ENCODE measurements at places on chromosomes 7 and 10.

DNA sequence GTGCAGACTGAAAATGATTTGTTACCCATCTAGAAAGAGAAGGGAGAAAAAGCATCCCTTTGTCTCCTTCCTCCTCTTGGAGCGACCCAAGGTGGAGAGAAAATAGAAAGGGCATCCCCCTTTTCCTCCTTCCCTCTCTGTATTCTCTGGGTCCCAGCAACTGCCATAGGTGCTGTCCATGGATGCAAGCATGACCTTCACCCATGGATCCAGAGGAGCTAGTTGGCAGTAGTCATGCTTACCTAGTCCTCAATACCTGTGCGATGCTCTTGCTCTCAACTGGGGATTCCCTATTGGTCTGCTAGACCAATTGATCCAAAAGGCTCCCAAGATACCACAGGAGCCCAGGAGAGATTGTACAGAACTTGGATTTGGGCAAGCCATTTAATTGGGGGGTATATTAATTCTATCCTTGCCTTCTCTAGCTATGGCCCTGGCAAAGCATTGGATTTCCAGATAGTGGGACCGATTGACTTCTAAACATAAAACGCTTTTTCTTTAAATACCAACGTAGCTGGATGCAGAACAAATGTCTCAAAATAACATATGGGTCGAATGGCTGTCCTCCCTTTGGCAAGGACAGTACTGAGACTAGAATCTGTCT lies 547.8 kb upstream of the IGFBP3 start:
- H3K4me1 ChIP-seq, result no peaks in the 10 kb centered on the region
- H3K4me3 ChIP-seq, result no peak overlapping the region
- no peaks in the 10 kb centered on the region for H3K27me3 ChIP-seq
- no peaks in the 10 kb centered on the region for H3K36me3 ChIP-seq

GRCh38 chr10:126634911-126635310 lies 35.6 kb downstream of the C10orf90 start:
- H3K4me3 ChIP-seq, result no peak overlapping the region
- no peaks in the 10 kb centered on the region for H3K36me3 ChIP-seq
- no peaks in the 10 kb centered on the region for H3K4me1 ChIP-seq
- H3K27me3 ChIP-seq, result no peaks in the 10 kb centered on the region
- DNase-seq, result no peak
- no peak overlapping the region for H3K27ac ChIP-seq

DNA sequence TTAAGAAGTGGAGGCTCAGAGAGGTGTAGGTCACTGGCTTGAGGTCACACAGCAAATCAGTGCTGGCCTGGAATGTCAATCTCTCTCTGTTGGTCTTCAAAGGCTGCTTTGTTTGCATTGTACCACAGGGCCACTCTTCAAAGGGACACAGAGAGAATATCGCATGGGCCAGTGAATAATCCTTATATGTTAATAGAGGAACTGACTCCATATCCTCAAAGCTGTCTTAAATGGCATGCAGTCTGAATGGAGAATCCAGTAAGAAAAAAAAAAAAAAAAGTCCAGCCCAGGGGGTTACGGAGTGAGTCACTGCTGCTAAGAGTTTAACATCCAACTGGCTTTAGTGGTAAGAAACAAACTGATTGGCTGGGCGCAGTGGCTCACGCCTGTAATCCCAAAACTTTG lies 54.1 kb downstream of the NRAP start:
- H3K4me3 ChIP-seq, result no peak overlapping the region
- peaks cover 43% of the 10 kb centered on the region for H3K4me1 ChIP-seq
- peak overlapping the region; percentile 77 for H3K27ac ChIP-seq
- H3K27me3 ChIP-seq, result no peaks in the 10 kb centered on the region
- DNase-seq, result no peak

- H3K27ac ChIP-seq, result no peak overlapping the region
- H3K36me3 ChIP-seq, result no peaks in the 10 kb centered on the region
- H3K4me1 ChIP-seq, result peaks cover 3% of the 10 kb centered on the region
- DNase-seq, result no peak
Observed at GRCh38 chr7:86969865-86970264, 89.6 kb downstream of the ELAPOR2 start.

- H3K4me1 ChIP-seq, result peaks cover 42% of the 10 kb centered on the region
- DNase-seq, result no peak
- H3K36me3 ChIP-seq, result no peaks in the 10 kb centered on the region
- H3K27ac ChIP-seq, result peak overlapping the region; percentile 96
- no peaks in the 10 kb centered on the region for H3K27me3 ChIP-seq
- H3K4me3 ChIP-seq, result peak overlapping the region; percentile 99
Observed at GRCh38 chr10:6145166-6145987, 56.5 kb downstream of the RBM17 start.

DNA sequence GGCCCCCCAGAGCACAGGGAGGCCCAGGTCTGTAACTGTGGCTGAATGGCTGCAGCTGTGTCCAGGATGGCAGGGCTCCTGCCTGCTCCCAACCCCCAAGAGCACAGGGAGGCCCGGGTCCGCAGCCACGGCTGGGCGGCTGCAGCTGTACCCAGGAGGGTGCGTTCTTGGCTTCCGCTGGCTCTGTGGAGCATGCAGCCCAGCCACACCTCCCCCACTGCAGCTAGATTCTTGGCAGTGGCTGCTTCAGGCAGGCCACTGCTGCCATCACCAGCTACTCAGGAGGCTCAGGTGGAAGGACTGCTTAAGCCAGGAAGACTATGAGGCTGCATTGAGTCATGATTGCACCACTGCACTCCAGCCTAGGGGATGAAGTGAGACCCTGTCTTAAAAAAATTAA lies 27.9 kb downstream of the C7orf25 start:
- H3K4me1 ChIP-seq, result peaks cover 9% of the 10 kb centered on the region
- DNase-seq, result no peak
- H3K27ac ChIP-seq, result no peak overlapping the region
- no peaks in the 10 kb centered on the region for H3K36me3 ChIP-seq
- no peaks in the 10 kb centered on the region for H3K27me3 ChIP-seq

- H3K4me1 ChIP-seq, result peaks cover 29% of the 10 kb centered on the region
- no peak for DNase-seq
- no peak overlapping the region for H3K27ac ChIP-seq
- H3K36me3 ChIP-seq, result no peaks in the 10 kb centered on the region
- peak overlapping the region; percentile 89 for H3K4me3 ChIP-seq
Observed at GRCh38 chr7:24576171-24577025, 3.1 kb downstream of the PALS2 start.

DNA sequence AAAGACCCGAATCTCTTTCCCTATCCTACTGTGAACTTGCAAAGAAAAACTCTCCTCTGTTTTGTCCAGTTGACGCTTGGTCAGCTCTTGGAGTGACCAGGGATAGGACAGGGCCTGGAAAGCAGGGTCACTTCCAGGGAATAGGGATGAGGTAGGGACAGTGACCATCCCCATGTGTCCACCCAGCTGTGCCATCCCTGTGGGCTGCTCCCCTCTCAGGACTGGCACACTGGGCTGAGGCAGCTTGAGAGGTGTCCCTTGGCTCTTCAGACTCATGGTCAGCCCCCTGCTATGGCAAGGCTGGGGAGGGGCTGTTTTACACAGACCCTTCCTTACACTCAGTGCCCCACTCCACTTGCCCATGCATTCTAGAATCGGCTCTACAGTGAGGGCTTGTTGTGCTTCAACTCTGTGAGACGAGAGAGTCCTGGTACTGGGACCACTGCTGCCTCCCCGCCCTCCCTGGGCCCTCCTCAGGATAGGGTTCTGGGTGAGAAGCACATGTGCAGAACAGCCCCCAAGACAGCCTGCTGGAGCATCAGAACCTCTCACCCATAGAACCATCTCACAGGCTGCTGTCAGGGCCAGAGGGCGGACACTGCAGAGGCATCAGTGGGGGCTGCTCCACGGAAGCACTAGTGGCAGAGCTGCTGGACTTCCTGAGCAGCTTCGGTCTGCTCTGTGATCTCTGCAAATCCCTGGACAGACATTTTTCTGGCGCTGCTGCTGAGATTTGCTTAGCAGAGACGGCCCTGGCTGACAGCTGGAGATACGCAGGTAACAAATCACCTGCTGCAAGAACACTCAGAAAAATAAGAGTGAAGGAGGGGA lies 202.8 kb upstream of the CXCL12 start:
- H3K36me3 ChIP-seq, result no peaks in the 10 kb centered on the region
- no peak overlapping the region for H3K27ac ChIP-seq
- no peak for DNase-seq
- H3K4me3 ChIP-seq, result no peak overlapping the region

- no peaks in the 10 kb centered on the region for H3K4me1 ChIP-seq
- no peak for DNase-seq
- H3K27ac ChIP-seq, result no peak overlapping the region
- H3K27me3 ChIP-seq, result no peaks in the 10 kb centered on the region
- H3K36me3 ChIP-seq, result no peaks in the 10 kb centered on the region
Observed at GRCh38 chr7:103680161-103681144, 234.4 kb upstream of the SLC26A5 start.

DNA sequence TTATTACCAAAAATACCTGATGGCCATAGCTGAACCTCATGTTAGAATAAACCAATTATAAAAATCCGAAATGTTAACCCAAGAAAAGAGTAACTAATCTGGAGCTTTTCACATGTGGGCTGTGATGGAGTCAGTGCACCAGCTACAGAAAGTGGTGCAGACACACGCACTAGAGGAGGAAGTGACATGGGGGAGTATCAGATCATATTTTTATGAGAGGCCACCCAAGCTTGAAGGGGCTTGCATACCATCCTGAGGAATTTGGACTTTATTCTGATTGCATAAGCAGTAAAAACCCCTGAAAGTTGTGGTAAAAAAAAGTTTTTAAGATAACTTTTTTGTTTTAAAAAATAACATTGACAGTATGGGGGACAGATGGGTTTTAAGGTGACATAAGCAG lies 1148.5 kb upstream of the CELF2 start:
- H3K27me3 ChIP-seq, result no peaks in the 10 kb centered on the region
- DNase-seq, result no peak
- H3K36me3 ChIP-seq, result no peaks in the 10 kb centered on the region
- no peaks in the 10 kb centered on the region for H3K4me1 ChIP-seq
- H3K4me3 ChIP-seq, result no peak overlapping the region
- H3K27ac ChIP-seq, result no peak overlapping the region

DNA sequence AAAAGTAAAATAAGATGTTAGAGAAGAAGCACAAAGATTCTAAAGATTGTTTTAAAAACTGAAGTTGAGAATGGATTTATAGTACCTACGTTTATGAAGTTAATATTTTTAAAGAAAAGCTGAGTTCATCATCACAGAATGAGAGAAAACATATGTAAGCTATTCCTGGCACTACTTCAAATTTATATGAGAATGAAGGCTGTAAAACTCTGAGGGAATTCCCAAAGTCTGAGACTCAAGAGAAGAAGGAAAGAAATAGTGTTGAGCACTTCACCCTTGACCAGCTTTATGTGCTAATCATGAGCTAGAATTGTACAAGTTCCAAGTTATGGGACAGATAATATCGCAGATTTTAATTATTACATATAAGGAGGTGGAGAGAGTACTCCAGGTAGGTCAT lies 323.7 kb upstream of the GNAI1 start:
- no peaks in the 10 kb centered on the region for H3K4me1 ChIP-seq
- H3K27ac ChIP-seq, result no peak overlapping the region
- H3K36me3 ChIP-seq, result no peaks in the 10 kb centered on the region
- H3K4me3 ChIP-seq, result no peak overlapping the region
- no peak for DNase-seq

- H3K4me3 ChIP-seq, result no peak overlapping the region
- no peak for DNase-seq
- H3K36me3 ChIP-seq, result no peaks in the 10 kb centered on the region
- H3K4me1 ChIP-seq, result peaks cover 3% of the 10 kb centered on the region
Observed at GRCh38 chr7:66202441-66202840, 2.7 kb upstream of the TPST1 start.

DNA sequence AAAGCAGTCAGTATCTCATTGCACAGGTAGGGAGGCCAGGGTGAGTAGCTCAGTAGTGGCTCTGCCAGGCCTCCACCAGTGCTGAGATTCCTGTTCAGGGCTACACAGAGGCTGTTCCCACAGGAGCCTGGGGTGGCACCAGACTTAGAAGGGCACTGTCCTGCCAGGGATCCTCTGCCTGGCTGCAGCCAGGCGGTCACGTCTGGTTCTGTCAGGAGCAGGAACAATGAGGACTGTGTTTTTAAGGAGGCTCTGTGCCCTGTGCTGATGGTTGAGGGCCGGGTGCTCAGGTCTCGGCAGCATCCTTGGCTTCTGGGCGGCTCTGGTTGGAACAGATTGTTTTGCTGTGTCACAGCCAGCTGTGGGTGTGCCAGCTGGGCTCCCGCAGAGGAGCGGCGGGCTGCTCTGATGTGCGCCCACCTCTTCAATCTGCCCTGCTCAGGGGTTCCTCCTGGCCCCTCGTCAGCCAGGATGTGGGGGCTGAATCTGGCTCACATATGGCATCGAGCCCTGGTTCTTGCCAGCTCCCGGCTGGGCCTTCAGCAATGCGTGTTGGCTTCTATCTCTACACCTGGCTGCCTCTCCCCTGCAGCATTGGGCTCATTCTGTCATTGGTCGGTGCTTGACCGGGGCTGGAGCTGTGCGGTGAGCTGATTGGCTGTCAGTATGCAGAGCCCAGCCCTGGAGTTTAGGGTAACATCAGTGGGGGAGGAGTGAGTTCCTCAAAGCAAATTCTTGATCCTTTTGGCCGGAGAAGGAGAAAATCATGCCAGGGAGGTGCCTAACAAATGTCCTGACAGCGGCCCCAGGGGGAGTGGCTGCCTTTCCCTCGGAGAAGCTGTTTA lies 41.2 kb downstream of the TACR2 start:
- no peaks in the 10 kb centered on the region for H3K27me3 ChIP-seq
- H3K36me3 ChIP-seq, result peaks cover 69% of the 10 kb centered on the region
- H3K4me1 ChIP-seq, result peaks cover 50% of the 10 kb centered on the region
- peak; percentile 43 for DNase-seq

DNA sequence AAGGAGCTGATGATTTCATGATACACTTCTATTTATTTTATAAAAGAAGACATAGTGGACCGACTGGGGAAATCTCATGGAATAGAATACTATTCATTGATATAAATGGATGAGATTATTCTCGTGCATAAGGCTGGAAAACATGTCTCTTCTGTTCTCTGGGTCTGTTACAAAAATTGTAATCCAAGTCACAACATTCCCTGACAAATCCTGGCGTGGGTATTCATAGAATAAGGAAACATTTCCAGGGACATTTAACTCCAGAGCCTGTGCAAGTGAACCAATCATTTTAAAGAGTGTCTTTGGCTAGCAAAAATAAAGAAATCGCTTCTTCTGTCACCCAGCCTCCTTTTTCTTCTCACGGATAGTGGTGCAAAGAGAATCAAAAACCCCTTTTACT lies 1148.5 kb upstream of the AUTS2 start:
- H3K27me3 ChIP-seq, result no peaks in the 10 kb centered on the region
- no peak overlapping the region for H3K4me3 ChIP-seq
- DNase-seq, result no peak
- H3K4me1 ChIP-seq, result no peaks in the 10 kb centered on the region
